ENCODE measurements at places on chromosomes 2 and 18. TPM values are rescaled to one million over a fixed set of nuclear protein-coding genes. Genes with fewer than 3 reads are reported as not detected.

DNA sequence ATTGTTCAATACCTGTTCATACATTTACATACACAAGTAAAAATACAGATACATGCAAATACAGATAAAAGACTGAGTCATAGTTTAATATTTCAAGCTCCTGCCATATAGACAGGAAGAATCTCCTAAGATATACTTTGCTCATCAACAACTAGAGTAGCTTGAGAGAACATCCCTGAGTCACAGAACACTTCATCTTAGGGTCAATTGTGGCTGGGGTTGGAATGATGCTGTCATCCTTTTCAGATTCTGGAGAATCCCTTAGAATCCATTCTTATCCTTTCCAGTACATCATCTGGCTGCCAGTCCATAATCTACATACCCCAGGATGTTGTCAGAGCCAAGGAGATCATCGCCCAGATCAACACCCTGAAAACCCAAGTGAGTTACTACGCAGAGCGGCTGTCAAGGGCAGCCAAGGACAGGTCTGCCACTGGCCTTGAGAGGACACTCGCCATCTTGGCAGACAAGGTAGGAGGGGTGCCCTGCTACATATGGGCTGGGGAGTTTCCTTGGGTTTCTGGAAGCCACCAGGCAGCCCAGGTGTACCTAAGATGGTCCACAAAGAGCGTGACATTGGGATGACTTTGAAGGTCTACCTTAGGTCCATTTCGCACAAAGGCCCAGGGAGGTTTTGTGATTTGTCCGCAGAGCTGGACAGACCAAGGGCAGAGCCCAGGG, 55.7 kb downstream of the COA5 start:
- no peak for DNase-seq

- DNase-seq: no peak
These were observed 47.1 kb downstream of the HS1BP3 start for GRCh38 chr2:20603791-20604190.

SNTG2 gene
- not detected for total RNA-seq

CXCR4 gene
- 1.6 TPM for total RNA-seq
